NCI-H187 (cell line): ENCODE measurements at places on chromosomes 2 and 18.

DNA sequence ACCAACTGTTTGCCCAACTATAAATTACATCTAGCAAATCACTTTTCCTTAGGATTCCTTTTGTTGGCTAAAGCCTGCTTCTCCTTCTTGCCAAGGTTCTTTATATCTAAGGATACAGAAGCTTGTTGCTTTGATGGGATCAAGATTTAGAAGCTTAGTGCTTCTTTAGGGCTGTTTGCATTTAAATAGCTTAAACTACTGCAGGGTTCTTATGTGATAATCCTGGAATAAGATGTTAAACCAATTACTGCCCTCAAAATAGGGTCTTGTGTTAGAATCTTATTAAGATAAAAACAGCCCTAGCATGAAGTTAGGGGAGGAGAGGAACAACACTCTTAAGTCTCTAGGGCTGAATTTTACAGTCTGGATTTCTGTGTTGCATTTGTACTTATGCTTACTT lies 64.2 kb downstream of the KIF5C start:
- DNase-seq: no peak

DNA sequence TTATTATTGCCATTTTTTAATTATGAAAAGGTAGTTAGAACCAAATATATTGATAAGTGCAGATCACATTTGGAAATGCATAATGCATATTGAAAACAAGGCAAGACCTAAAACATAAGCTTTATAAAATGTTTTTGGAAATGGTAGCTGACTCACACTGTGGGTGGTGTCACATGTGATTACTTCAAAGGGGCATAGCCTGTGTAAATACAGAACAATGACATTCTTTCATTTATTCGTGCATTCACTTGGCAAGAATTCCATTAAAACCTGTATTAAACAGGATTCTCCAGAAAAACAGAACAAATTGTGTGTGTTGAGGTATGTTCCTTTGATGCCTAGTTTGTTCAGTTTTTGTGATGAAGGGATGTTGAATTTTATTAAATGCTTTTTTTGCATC lies 427.3 kb upstream of the ST6GAL2 start:
- no peak for DNase-seq

- no peak for DNase-seq
These were observed 223.5 kb downstream of the UBE2E3 start for GRCh38 chr2:181203916-181204315.

DNA sequence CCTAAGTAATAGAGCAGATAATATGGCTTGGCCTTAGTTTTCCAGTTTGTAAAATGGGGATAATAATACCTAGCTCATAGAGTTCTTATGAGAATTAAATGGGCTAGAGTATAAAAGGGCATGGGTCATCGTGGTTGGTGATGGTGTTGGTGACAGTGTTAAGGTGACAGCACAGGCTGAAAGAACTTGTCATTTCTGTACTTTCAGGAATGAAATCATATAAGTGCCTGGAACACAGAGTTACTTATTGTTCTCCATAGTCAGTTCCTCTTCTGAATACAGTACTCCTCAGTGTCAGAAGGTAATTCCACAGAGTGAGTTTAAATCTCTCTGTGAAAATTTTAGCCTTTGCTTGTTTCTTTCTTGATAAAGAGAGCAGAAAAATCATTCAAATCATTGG lies 42.4 kb downstream of the KIF5C start:
- DNase-seq: no peak

DNA sequence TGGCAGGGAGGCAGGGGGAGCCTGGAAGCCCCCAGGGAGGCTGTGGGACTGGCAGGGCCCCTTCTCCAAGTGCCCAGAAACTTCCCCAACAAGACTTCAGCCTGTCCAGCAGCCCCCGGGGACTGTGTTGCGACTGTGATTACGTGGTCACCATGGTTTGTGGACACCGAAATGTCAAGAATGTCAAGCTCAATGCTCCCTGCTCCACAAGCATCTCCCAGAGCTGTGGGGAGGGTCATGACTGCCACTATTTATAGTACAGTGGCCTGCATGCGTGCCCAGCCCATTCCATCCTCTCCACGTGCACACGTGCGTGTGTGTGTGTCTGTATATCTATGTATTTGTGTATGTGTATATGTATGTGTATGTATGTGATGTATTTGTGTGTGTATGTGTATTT lies 93.8 kb upstream of the MBOAT2 start:
- no peak for DNase-seq

- no peak for DNase-seq
These were observed 163.3 kb upstream of the SERPINE2 start for GRCh38 chr2:224202281-224202865.

- DNase-seq: no peak
These were observed 82.3 kb upstream of the LDLRAD4 start for GRCh38 chr18:13136056-13136903.

- DNase-seq: no peak
These were observed 50.4 kb upstream of the CYRIA start for GRCh38 chr2:16716024-16716423.

- DNase-seq: no peak
These were observed 19.4 kb downstream of the COA5 start for GRCh38 chr2:98588880-98589431.

GRCh38 chr2:217593732-217594131 lies 409.1 kb downstream of the TNS1 start:
- no peak for DNase-seq

DNA sequence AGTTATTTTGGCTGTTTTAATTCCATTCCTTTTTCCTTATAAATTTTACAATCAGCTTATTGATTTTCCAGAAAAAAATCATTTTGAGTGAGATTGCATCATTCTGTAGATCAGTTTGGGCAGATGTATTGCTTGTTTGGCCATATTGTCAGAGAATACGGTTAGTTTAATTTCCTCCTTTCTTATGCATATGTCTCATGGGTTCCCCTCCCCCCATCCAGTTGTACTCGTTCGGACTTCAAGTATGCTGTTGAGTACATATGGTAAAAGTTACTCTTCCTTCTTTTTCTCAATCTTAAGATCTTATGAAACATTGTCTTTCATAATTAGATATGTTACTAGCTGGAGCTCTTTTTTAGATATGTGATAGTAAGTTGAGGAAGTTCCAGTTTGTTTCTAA lies 131.2 kb upstream of the TTC27 start:
- no peak for DNase-seq

DNA sequence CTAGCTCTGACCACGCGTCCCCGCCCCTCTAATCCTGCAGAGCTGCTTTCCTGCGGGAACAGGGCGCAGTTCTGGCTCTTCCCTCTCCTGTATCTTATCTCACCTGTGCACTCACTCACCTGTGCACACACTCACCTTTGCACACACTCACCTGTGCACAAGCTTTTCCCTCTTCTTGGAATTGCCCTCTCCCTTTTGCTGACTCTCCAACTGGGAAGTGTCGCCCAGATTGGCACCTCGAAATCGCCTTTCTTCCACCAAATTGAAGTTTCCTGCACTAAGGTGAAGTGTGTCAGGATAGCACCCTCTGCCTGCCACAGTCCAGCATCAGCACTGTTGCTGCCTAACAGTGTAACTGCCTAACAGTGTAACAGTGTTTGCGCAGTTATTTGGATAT lies 566 bp upstream of the CMPK2 start:
- DNase-seq: no peak

DNA sequence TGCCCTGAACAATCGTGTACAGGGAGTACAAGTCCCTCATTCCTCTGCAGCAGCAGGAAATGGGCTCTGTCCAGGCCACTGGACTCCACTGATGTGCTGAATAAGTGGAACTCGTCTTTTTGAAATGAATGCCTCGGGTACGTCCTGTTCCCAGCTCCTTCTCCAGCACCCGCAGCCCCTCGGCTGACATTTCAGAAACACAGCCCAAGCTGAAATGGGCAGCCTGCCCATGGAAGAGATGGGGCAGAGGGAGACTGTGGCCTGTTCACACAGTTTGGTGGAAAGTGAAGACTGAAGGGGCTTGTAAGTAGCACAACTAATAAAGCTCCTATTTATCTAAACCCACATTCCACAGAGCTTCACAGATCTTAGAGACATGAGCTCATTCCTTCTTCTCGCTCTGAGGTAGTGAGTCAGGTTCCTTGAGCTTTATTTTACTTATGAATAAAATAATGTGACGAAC lies 498.6 kb downstream of the TXNL1 start:
- DNase-seq: no peak

DNA sequence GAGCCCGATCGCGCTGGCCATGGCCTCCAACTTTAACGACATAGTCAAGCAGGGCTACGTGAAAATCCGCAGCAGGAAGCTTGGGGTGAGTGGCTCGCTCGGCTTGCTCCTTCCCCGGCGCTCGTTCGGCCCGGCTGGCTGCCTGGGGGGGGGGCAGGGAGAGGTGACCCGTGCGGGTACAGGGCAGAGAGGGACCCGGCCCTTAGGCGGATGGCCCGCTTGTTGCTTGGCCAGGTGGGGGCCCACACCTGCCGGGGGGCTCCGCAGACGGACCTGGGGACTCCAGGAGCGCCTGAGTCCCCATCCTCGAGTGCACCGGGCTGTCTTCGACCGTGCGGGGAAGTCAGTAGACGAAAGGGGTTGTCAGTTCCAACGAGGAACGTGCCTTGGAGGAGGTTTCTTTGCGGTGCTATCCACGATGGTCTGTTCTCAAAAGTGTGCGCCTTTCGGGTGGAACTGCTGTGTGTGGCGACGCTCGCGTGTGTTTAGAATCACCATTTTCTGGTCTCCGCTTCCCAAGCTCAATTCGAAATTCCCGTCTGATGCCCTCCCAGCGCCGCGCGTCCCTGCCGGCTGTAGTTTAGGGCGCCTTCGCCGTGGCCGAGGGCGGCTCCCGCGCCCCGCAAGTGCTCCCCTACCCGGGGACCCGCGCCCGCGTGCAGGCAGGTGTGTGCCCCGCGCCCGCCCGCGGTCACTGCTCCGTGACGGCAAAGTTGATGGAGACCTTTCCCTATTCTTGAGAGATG lies 711 bp downstream of the DOK6 start:
- DNase-seq: no peak

- DNase-seq: no peak
These were observed 116.5 kb downstream of the DOCK10 start for GRCh38 chr2:224925810-224926100.

GRCh38 chr2:15729709-15730544 lies 138.3 kb downstream of the DDX1 start:
- no peak for DNase-seq

DNA sequence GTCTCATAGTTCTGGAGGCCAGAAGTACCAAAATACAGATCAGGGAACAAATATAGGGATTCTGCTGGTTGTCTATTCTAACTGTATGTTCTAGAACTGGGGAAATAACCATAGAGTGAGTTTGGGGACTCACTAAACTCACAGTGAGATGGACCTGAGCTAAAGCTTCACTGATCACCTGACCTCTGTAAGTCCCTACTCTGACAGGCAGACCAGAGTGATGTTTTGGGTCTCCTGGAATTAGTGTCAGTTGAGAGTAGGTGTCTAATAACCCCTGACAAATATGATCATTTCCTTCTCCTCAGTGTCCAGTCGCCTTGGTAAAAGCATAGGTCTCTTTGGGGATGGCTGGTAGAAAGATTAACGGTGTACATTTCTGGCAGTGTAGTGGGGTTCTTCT lies 14.2 kb downstream of the PIKFYVE start:
- no peak for DNase-seq

DNA sequence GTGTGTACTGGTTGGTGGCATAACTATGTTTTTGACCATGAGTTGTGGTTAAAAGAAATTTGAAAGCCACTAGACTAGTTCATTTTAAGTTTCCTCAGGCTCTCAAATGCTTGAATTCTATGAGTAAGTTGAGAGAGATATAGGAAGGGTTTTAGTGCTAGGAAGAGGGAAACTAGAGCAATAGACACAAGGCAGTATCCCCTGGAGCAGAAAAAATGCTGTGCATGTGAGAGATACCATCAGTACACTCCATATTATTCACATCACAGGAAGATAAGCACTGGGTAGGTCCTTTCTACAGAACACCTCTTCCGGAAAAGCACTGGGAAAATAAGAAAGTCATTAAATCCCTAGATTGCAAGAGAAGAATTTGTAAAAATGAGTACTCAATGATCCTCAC lies 19.3 kb upstream of the DSG3 start:
- no peak for DNase-seq

DNA sequence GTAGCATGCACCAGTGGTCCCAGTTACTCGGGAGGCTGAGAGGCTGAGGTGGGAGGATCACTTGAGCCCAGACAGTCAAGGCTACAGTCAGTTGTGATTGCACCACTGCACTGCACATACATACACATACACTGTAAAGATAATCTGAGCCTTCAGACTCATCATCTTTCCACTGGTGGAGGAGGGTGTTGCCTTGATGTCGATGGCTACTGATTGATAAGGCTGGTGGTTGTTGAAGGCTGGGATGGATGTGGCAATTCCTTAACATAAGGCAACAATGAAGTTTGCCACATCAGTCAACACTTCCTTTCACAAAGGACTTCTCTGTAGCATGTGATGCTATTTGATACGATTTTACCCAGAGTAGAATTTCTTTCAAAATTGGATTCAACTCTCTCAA lies 118.8 kb downstream of the IKZF2 start:
- no peak for DNase-seq

DNA sequence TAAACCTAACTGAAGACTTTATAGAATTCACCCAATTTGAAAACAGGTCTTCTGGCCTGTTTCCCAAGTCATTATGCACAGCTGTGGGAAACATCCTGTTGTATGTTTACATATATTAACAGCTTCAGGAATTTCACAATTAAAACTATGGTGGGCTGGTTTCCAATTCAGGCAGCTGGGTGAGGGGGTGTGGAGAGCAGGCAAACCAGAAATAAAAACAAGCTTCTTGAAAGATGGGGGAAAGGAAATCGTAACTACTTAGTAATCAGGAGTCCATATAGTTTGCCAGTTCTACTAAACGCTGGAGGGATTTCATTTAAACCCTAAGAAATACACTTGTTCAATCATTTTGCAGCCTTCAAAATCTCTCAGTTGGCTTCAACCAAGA lies 22.8 kb downstream of the ATP8B1 start:
- no peak for DNase-seq

DNA sequence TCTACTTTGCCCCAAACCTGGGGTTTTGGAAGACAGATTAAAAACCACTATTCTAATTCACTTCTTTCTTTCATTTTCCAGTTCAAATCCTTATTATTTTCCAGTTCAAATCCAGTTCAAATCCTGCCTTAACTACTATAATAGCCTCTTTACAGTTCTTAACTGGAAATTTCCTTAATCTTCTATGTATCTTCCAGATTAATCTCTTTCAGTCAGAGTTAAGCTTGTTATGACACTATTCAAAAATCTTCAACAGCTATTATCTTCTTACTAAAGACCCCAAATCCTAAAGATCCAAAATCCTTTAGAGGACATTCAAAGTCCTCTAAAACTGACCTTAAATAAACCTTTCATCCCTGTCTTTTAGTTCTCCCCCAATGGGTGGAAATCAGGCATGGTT lies 30.1 kb downstream of the EIF2AK3 start:
- no peak for DNase-seq

DNA sequence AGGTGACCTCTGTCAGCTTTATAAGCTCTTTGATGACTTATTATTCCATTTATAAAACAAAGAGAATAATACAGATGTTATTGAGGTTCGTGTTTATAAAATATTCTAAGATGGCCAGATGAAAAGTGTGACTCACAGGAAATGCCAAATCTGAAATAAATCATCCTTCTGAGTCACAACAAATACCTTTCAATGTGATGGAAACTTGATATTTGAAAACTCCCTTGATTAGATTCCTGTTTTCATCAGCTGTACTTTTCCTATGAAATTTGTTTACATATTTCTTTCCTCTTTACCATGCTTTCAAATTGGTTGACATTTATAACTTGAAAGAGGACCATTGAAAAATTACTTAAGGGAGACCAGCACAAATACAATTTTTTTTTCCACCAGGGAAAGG lies 30.6 kb upstream of the PPP1R1C start:
- DNase-seq: no peak

- DNase-seq: no peak
These were observed 62.0 kb downstream of the RPL31 start for GRCh38 chr2:101064125-101064502.

- DNase-seq: no peak
These were observed 276 bp downstream of the NFE2L2 start for GRCh38 chr2:177264209-177264692.
